ENCODE measurements at places on chromosomes 2 and 18.

GRCh38 chr2:25473131-25473530 lies 131.4 kb upstream of the DNMT3A start:
- DNase-seq: no peak

GRCh38 chr2:206520450-206520849 lies 77.1 kb downstream of the ADAM23 start:
- DNase-seq: no peak

GRCh38 chr2:84495539-84496146 lies 20.7 kb upstream of the DNAH6 start:
- no peak for DNase-seq

GRCh38 chr18:62784966-62785413 lies 69.6 kb downstream of the PHLPP1 start:
- no peak for DNase-seq

- no peak for DNase-seq
Measured at GRCh38 chr2:42010743-42011298, 37.0 kb upstream of the PKDCC start.

- DNase-seq: no peak
Measured at GRCh38 chr18:24055878-24056277, 41.3 kb downstream of the TTC39C start.

- no peak for DNase-seq
Measured at GRCh38 chr18:26524504-26525351, 23.6 kb downstream of the KCTD1 start.

- DNase-seq: no peak
Measured at GRCh38 chr2:95359501-95359930, 43.0 kb upstream of the FAHD2A start.

- no peak for DNase-seq
Measured at GRCh38 chr2:133952896-133953295, 301.0 kb upstream of the MGAT5 start.

DNA sequence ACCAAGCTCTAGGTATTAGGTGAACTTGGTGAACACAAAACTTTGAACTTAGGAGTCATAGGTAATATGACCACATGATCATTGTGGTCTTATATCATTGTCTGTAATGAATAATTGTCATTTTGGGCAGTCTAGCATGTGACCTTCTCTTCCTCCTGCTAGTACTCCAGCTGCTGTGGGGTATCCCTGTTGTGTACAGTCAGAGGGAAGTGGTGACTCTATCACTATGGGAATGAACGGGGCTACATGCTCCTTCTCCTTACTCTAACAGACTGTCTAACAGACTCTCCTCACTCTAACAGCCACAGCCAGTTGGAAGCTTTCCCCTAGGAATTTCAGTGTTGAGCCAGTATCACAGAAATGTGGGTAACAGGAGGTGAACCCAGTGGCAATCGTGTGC lies 68.2 kb upstream of the NEDD4L start:
- DNase-seq: no peak

- DNase-seq: no peak
Measured at GRCh38 chr2:80361904-80362303, 57.4 kb upstream of the LRRTM1 start.

DNA sequence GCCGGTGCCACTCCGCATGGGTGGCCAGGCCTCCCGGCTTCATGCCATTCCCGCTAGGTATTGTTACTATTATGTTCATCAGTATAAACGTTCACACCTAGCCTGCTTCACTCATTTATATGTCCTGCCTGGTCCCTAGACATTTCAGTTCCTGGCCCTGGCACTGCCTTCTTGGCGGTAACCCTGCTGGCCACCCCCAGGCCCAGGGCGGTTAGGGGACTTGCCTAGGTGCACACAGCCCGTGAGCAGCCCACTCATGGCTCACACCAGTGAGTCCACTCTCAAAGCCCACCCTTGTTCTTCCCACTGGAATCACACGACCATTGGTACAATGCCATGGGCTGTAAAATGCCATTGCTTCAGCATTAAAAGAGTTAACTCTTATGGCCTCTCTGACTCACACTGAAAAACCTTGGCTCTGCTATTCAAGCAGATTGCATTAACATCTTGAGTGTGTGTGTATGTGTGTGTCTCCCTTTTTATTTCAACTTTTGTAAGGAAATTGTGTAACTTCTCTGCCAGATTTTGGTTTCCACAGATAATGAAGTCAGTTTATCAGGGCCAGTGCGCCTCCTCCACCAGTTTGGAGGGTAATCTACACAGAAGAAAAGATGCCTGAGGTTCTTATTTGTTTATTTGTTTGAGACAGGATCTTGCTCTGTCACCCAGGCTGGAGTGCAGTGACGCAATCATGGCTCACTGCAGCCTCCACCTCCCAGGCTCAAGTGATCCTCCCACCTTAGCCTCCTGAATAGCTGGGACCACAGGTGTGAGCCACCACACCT lies 74.2 kb downstream of the RAB31 start:
- no peak for DNase-seq

GRCh38 chr2:68302281-68302875 lies 17.4 kb downstream of the CNRIP1 start:
- DNase-seq: no peak

- no peak for DNase-seq
Measured at GRCh38 chr2:164771897-164772296, 69.7 kb downstream of the COBLL1 start.

- no peak for DNase-seq
Measured at GRCh38 chr18:74525741-74526140, 8.6 kb upstream of the CNDP1 start.

DNA sequence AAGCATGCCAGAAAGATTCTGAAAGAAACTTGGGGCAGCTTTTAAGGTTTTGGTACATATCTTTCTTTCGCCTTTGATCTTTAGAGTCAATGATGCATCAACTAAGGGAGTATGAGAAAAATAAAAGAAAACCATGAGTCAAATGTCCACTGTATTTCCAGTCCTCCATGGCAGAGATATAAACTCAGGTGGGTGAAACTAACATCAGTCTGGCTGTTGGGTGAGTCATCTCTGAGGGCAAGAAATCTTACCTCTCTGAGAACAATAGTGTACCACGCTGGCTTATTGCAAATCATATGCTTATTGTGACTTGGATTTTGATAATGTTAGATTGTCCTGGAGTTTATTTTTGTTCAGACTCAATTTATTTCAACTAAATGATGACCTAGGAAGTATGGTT lies 521.0 kb downstream of the PLCL1 start:
- DNase-seq: no peak

GRCh38 chr2:50958504-50958903 lies 73.4 kb downstream of the NRXN1 start:
- DNase-seq: no peak

DNA sequence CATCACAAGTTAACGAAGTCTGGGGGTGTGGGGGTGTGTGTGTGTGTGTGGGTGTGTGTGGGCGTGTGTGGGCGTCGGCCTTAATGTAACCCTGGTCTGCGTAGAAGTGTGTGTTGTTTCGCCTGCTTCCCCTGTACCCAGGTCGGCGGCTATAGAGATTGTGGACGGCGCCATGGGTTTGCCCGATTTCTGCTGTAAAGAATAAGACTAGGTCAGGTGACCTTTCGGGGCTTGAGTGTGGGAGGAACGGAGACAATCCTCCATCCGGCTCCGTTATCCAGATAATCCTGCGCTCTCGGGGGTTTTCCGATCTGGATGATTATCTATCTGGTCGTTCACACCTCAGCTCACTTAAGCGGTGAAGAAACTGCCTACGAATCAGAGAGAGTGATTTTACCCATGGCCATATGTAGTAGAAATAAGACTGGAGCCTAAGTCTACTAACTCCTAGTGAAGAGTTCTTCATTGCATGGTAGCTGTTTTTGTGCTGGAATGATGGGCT lies 543 bp downstream of the HADHB start:
- no peak for DNase-seq

DNA sequence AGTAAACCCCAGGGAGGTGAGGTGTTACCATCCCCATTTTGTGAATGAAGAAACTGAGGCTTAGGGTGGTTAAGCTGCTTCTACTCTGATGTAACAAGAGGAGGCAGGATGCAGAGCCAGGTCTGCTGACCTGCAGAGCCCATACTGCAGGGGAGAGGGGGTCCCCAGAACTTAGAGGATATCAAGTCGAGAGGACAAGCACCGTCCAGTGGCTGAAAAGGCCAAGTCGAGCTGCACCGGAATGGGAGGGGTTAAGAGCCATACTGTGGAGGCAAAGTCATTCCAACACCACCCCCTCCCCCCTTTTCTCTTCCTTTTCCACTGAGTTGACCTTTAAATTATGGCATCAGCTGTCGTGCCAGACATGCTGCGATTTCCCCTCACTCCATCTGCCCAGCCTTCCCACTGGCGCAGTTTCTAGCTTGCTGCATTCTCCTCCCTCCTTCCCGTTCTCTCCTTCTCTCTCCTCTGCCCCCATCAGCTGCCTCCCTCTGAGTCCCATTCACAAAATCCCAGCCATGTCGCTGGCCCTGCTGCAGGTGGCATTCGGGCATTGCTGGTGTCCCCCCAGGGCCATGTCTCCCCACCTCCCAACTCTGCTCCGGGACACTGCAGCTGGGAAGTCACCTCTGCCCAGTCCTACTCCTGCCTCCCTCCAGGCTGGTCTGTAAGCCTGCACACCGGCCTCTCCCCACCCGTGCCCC lies 346.9 kb downstream of the DYSF start:
- DNase-seq: no peak

DNA sequence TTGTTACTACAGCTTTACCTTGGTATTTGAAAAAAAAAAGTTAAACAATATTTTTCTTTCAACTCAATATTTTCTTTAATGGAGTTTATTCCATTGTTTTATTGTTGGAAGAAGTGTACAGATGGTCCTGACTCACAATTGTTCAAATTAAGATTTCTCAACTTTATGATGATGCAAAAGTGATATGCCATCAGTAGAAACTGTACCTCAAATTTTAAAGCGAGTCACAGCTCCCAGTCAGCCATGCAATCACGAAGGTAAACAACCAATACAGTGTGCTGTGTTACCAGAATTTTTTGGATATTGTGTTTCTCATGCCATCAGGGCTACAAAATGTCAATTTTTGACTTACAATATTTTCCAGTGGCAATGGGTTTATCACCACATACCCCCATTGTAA lies 54.0 kb upstream of the COL5A2 start:
- no peak for DNase-seq

GRCh38 chr2:28000287-28000686 lies 109.8 kb downstream of the BABAM2 start:
- DNase-seq: no peak

- DNase-seq: no peak
Measured at GRCh38 chr2:207427986-207428385, 101.8 kb upstream of the CREB1 start.

GRCh38 chr18:75172299-75173124 lies 36.4 kb downstream of the PTGR3 start:
- no peak for DNase-seq

GRCh38 chr2:239381709-239382134 lies 19.1 kb downstream of the HDAC4 start:
- DNase-seq: no peak

- DNase-seq: no peak
Measured at GRCh38 chr2:178066890-178067669, 5.5 kb downstream of the PDE11A start.

- no peak for DNase-seq
Measured at GRCh38 chr2:237638176-237638575, 10.8 kb downstream of the LRRFIP1 start.

DNA sequence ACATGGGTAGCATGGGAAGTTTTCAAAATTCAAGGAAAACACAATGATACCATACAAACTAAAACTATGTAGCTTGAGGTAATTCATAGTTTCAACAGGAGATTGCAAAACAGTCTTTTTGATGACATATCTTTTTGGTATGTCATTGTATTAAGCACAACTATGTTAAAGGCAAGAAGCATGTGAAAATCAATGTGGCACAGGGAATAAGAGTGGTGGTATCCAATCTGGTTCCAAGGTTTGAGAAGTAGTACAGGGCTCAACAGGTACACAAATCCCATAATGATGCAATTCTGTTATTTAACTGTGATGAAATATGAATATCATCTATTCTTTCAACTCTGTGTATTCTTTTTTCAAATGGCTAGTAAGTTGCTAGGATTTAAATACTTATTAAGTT lies 16.4 kb upstream of the DLX2 start:
- no peak for DNase-seq

GRCh38 chr2:147463881-147464520 lies 380.8 kb upstream of the ACVR2A start:
- no peak for DNase-seq

GRCh38 chr2:63287956-63288355 lies 237.3 kb downstream of the OTX1 start:
- no peak for DNase-seq

- no peak for DNase-seq
Measured at GRCh38 chr2:181675254-181675653, 5.1 kb downstream of the NEUROD1 start.

DNA sequence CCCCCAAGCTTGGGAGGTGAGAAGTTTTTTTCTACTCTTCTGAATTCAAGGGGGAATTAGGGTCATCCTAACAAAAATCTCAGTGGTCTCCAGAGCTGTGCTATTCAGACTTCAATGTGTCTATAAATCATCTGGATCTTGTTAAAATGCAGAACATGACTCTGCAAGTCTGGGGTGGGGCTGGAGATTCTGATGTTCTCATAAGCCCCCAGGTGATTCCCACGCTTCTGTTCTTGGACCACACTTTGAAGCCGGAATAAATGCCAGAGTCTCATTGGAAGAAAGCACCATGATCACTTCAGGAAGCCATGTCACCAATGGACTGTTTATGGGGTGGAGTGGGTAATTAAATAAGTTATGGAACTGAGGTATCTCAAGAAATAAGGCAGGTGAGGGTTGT lies 22.2 kb upstream of the SLC16A14 start:
- no peak for DNase-seq

DNA sequence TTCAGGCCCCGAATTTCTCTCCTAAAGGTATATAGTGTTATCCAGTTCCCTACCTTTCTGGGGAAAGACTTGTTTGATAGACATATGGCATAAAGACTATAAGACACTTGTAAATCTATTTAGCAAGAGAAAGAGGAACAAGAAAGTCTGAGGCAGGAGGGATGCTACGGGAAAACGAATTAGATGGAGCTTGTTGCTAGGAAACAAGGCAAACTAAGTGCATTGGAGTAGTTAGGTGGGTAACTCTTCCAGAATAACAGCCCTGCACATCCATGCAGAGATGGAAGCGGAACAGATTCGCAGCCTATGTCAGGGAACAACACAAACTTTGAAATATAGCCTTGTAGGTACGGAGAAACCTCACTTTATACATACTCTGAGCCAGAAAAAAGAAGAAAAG lies 810.3 kb upstream of the CRIM1 start:
- no peak for DNase-seq

- DNase-seq: no peak
Measured at GRCh38 chr18:68666381-68666780, 48.5 kb downstream of the TMX3 start.

- DNase-seq: no peak
Measured at GRCh38 chr2:183244300-183244844, 120.1 kb downstream of the NUP35 start.

GRCh38 chr2:77520641-77521547 lies 1.3 kb downstream of the LRRTM4 start:
- no peak for DNase-seq

- DNase-seq: peak; percentile 11
Measured at GRCh38 chr2:71710367-71711132, 257.2 kb downstream of the DYSF start.

GRCh38 chr2:100756704-100757103 lies 63.2 kb upstream of the NPAS2 start:
- DNase-seq: no peak

Data from 8988T (cell line).